ENCODE measurements at places on chromosomes 1 and 21. TPM values are rescaled to one million over a fixed set of nuclear protein-coding genes. Genes with fewer than 3 reads are reported as not detected.

RXFP4 gene
- not detected for total RNA-seq

DNA sequence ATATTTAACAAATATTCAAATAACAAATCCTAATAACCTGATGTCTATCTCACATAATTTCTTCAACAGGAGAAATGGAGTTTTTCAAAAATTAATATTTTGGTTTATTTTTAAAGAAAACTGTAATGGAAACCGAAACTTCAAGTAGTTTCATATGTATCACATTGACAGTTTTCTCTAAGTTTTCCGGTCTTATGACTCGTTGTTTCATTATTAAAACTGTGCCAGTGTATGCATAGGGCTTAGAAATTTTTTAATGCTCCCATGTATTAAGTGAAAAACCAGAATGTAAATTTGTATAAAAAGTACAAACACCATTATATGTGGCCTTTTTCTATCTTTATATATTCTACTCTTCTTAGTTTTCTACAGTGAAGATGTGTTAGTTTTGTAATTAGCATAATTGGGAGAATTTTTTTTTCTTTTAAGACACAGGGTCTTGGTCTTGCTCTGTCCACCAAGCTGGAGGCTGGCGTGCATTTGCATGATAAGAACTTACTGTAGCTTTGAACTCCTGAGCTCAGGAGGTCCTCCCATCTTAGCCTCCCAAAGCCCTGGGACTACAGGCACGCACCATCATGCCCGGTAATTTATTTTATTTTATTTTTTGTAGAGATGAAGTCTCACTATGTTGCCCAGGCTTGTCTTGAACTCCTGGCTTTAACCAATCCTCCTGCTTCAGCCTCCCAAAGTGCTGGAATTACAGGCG lies 43.9 kb upstream of the SAMSN1 start:
- no peaks in the 10 kb centered on the region for H3K4me1 ChIP-seq
- peaks cover 4% of the 10 kb centered on the region for H3K36me3 ChIP-seq
- H3K27ac ChIP-seq: no peak overlapping the region
- no peak overlapping the region for H3K4me3 ChIP-seq

ZNF362 gene
- total RNA-seq: 49.0 TPM

GRCh38 chr1:202144402-202145067 lies at the start of gene ARL8A:
Gene ARL8A, minus strand, starts transcription at chr1:202144737. Its CDS starts 165 bp downstream, at chr1:202144572.
- H3K27me3 ChIP-seq: peaks cover 3% of the 10 kb centered on the region
- no peak for DNase-seq
- H3K36me3 ChIP-seq: no peaks in the 10 kb centered on the region
- peak within 1 kb of the TSS; percentile 92 for H3K27ac ChIP-seq
- H3K4me3 ChIP-seq: peak within 1 kb of the TSS; percentile 98

SMPDL3B gene
- total RNA-seq: 3.2 TPM

DNA sequence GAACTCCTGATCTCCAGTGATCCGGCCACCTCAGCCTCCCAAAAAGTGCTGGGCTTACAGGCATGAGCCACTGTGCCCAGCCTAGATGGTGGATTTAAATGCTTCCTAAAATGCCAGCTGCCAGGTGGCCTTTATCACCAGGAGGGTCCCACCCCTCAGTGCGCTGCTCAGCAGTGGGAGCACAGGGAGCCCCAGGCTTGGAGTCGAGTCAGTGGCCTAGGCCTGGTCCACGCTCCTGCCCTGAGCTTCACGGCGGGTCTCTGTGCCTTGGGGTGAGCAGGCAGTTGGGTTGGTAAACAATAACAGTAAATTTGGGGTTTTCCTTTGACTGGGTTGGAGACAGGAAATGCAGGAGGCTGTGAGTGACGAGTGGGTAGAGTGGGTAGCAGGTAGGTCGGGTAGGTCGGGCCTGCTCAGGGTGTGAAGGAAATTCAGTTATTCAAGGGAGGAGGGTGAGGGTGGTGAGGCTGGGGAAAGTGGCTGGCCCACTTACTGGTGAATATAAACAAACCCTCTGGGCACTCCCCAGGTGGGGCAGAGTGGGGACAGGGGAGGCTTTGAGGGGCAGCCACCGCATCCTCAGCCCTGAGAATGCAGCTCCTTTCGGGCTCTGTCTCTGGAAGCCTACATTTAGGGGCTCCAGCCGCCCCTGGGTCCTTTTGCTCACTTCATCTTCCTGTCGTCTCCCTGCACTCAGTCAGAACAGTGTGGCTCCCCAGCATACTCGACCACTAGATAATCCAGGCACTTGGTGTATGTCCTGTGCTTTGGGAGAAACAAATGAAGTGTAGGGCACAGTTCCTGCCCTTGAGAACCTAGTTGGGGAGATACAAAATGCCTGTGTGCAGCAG lies 33.5 kb upstream of the IL19 start:
- H3K27me3 ChIP-seq: no peaks in the 10 kb centered on the region
- DNase-seq: no peak
- H3K4me3 ChIP-seq: no peak overlapping the region
- peaks cover 7% of the 10 kb centered on the region for H3K36me3 ChIP-seq

DNA sequence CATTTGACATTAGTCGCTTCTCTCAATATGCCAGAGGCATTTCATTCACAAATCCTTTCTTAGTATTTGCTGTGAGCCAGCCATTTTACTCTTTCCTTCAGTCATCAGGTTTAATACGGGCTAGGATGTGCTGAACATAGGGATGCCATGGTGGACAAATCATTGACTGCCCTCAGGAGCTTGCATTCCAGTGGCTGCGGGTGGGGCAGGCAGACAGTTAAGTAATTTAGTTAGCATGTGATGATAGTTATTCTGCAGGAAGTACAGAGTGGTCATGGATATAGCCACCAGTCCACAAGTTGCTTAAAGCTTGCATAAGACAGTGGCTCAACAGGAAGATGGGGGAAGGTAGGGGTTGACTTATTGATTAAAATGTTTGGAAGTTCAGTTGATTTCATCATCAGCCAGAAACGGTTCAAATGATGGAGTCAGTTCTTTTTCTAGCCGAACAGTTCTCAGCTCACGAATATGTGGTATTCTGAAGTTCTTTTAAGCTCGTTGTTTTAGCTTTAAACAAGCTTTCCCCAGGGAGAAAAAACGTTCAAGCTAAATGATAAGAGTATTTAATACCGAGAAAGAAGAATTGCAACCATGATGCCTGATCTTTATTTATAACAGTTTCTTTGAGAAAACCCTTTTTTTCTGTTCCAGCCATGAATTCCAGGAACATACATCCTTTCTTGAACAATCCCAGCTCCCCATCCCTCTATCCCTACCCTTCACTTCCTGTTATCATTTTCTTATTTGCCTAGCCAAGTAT lies 1.4 kb downstream of the SLC22A15 start:
- H3K36me3 ChIP-seq: no peaks in the 10 kb centered on the region
- DNase-seq: no peak
- H3K27ac ChIP-seq: peak overlapping the region; percentile 78
- H3K4me1 ChIP-seq: peaks cover 10% of the 10 kb centered on the region
- peaks cover 13% of the 10 kb centered on the region for H3K27me3 ChIP-seq
- peak overlapping the region; percentile 86 for H3K4me3 ChIP-seq

KCNJ6 gene
- total RNA-seq: 3.7 TPM

MRPL20 gene
- total RNA-seq: 98.9 TPM

GRCh38 chr21:36729310-36729970 lies 30.5 kb downstream of the SIM2 start:
- no peaks in the 10 kb centered on the region for H3K4me1 ChIP-seq
- no peak overlapping the region for H3K27ac ChIP-seq
- DNase-seq: peak; percentile 44
- no peak overlapping the region for H3K4me3 ChIP-seq
- H3K36me3 ChIP-seq: no peaks in the 10 kb centered on the region

HAO2 gene
- total RNA-seq: 0.29 TPM

GRCh38 chr21:16124378-16125138 lies 394.8 kb downstream of the USP25 start:
- no peak for DNase-seq
- no peaks in the 10 kb centered on the region for H3K36me3 ChIP-seq
- H3K27me3 ChIP-seq: no peaks in the 10 kb centered on the region
- peaks cover 13% of the 10 kb centered on the region for H3K4me1 ChIP-seq
- peak overlapping the region; percentile 0 for H3K4me3 ChIP-seq
- H3K27ac ChIP-seq: no peak overlapping the region

DNAJC28 gene
- 3.0 TPM for total RNA-seq

GRCh38 chr21:45584786-45585185 lies 42.5 kb upstream of the SLC19A1 start:
- H3K27me3 ChIP-seq: peaks cover 30% of the 10 kb centered on the region
- H3K4me1 ChIP-seq: no peaks in the 10 kb centered on the region
- H3K4me3 ChIP-seq: no peak overlapping the region
- H3K36me3 ChIP-seq: no peaks in the 10 kb centered on the region
- peak; percentile 34 for DNase-seq

GRCh38 chr1:151626740-151627334 lies 15.0 kb downstream of the SNX27 start:
- no peak overlapping the region for H3K4me3 ChIP-seq
- peaks cover 4% of the 10 kb centered on the region for H3K36me3 ChIP-seq
- H3K4me1 ChIP-seq: peaks cover 2% of the 10 kb centered on the region
- no peak overlapping the region for H3K27ac ChIP-seq
- no peak for DNase-seq

DNA sequence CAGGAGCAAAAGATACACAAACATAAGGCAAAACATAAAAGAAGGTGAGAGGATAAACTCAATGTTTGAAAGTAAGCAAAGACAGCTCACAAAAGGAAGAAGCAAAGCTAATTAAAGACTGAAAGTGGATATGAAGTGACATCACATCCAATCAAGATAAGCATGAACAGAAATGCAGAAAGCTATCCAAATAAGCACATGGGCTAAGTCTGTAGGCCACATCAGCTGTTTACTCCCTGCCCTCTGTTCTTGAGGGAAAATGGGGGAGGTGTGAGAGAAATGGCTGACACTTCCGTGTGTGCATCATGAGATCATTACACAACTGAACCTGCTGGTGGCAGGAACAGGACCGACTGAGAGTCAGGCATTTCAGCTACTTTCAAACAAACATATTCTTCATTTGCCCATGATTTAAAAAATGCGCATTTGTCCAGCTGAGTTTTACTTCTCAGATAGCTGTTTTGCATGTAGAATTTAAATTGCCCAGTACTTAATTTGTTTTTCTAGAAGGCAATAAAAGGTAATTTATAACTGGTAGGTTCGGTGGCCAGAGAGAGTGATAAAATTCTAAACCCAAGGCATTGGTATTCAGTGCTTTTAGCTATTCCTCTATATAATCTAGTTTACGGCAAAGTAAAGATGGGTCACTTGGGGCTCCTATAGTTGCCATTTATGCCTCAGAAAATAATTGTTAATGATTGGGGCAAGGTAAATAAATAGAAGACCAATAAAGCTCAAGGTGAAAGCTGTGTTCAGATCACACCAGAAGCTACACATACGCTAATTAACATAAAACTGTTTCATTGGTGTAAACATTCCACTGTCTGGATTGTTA lies 27.2 kb upstream of the MAN1A2 start:
- no peaks in the 10 kb centered on the region for H3K27me3 ChIP-seq
- DNase-seq: no peak
- peaks cover 4% of the 10 kb centered on the region for H3K4me1 ChIP-seq
- peak overlapping the region; percentile 5 for H3K27ac ChIP-seq
- H3K4me3 ChIP-seq: no peak overlapping the region

CELA2A gene
- total RNA-seq: 0.67 TPM

KPRP gene
- total RNA-seq: not detected

DNA sequence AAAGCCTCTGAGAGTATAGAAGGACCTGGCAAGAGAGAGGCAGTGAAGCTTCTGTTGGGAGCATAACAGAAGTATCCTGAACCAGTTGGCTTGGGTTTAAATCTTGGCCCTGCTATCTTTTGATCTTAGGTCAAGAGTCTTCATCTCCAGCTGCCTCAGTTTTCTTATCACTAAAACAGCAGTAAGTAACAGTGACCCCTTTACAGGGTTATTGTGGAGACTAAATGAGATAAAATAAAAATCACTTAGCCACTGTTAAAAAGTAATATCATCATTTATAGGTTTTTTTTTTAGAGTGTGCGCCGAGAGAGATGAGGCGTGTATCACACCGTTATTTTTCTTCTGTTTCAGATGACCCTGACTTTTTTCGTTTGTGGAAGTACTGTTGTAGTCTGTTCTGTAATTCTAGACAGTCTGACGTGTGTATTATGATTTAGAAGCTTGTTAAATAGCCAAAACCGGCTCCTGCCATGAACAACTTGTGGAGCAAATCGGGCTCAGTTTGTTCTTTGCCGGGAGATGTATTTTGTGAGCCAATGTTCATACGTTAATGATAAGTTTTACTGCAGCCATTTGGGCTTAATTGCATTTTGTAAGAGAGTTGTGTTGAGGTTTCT lies 1.1 kb downstream of the THRAP3 start:
- H3K27ac ChIP-seq: peak overlapping the region; percentile 98
- H3K36me3 ChIP-seq: peaks cover 18% of the 10 kb centered on the region
- no peaks in the 10 kb centered on the region for H3K27me3 ChIP-seq
- H3K4me1 ChIP-seq: peaks cover 19% of the 10 kb centered on the region

DNA sequence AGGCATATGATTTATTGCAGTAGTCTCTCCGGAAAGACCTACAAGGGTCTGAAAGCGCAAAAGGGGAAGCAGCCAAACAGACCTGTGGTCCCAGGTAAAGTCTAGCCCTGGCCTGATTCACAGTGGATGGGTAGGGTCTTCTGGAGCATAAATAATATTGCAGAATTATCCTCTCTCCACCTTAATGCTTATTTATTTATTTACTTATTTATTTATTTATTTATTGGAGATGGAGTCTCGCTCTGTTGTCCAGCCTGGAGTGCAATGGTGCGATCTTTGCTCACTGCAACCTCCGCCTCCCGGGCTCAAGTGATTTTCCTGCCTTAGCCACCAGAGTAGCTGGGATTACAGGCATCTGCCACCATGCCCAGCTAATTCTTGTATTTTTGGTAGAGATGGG lies 11.8 kb upstream of the KLHDC8A start:
- DNase-seq: no peak
- H3K36me3 ChIP-seq: no peaks in the 10 kb centered on the region
- no peak overlapping the region for H3K27ac ChIP-seq
- H3K4me1 ChIP-seq: peaks cover 31% of the 10 kb centered on the region
- no peak overlapping the region for H3K4me3 ChIP-seq
- H3K27me3 ChIP-seq: peaks cover 9% of the 10 kb centered on the region

DNA sequence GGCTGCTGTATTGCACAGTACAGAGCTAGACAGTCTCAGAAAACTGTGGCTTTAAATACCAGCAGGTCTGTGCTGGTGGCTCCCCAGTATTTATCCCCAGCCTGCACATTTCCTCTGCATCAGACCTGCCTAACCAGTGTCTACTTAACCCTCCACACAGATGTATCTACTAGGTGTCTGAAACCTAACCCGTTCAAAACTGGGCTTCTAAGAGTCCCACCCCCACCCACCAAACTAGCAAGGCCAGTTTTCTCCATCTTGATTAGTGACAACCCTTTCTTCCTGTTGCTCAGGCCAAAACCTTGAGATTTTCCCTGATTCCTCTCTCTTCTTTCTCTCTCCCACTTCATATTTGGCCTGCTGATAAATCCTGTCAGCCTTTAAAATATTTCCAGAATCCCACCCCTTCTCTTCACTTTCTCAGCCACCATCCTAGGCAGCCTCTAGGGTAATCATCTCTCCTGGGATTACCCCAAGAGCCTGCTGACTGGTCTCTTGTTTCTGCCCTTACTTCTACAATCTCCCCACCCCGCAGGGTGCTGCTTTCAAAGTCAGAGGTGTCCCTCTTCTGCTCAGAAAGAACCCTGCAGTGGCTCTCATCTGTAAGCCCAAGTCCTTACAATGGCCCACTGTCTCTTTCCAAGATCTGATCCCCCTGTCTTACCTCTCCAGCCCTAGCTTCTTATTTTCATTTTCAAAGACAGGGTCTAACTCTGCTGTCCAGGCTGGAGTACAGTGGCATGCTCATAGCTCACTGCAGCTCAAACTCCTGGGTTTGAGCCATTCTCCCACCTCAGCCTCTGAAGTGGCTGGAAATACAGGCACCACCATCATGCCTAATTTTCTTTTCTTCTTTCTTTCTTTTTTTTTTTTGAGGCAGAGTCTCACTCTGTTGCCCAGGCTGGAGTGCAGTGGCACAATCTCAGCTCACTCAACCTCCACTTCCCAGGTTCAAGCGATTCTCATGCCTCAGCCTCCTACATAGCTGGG lies 45.2 kb downstream of the H3-3A start:
- H3K4me3 ChIP-seq: peak overlapping the region; percentile 67
- peaks cover 2% of the 10 kb centered on the region for H3K27me3 ChIP-seq
- DNase-seq: no peak
- no peaks in the 10 kb centered on the region for H3K36me3 ChIP-seq
- peaks cover 48% of the 10 kb centered on the region for H3K4me1 ChIP-seq

Data from type B pancreatic cell (in vitro differentiated cells).